ENCODE measurements at places on chromosomes 12 and 14.

- DNase-seq: no peak
These were observed 1.7 kb downstream of the NDRG2 start for GRCh38 chr14:21023174-21023573.

DNA sequence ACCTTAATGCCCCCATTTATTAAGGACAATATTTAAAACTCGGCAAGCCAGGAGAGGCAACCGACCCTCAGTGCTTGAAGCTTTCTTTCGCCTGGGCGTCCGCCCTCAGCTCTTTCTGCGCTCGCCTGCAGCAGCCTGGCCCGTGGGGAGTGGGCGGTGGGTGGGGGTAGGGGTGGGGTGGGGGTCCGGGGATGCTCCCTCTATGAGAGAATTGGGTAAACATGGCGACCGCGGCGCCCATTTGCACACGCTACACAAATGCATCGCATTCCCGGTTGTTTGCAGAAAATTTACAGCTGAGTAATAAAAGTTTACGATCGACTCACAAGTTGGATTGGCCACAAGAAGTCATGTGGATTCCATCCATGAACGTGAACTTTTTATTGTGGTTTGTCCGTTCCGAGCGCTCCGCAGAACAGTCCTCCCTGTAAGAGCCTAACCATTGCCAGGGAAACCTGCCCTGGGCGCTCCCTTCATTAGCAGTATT lies 7.7 kb downstream of the HOXC8 start:
- no peak for DNase-seq

- no peak for DNase-seq
These were observed 471.7 kb upstream of the SYT1 start for GRCh38 chr12:78392918-78393317.

DNA sequence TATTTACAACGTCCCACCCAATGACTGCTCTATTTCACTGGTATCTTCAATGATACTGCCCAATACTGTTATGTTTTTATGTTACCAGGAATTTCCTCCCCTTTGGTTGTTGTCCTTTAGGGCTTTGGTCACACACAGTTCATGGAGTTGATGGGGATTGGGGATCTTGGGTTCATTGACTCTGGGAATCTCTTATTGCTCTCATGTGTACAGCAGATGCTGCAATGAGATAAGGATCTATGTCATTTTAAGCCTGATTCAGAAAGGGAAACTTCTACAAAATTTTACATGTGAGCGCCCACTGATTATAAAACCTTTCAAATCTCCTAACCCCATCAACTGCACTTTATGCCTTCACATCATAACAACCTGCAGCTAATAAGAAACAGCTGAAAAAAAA lies 67.2 kb downstream of the FAR2 start:
- no peak for DNase-seq

DNA sequence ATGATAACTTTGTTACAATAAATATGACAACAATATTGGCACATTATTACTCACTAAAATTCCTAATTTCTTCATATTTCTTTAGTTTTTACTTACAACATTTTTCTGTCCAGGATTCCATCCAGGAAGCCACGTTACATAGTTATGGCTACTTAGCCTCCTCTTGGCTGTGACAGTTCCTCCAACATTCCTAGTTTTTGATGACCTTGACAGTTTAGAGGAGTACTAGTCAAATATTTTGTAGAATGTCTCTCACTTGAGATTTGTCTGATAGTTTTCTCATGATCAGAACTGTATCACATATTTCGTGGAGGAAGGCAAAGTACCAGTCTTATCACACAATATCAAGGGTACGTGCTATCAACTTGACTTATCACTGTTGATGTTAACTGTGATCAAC lies 29.8 kb upstream of the LIN7A start:
- DNase-seq: no peak

DNA sequence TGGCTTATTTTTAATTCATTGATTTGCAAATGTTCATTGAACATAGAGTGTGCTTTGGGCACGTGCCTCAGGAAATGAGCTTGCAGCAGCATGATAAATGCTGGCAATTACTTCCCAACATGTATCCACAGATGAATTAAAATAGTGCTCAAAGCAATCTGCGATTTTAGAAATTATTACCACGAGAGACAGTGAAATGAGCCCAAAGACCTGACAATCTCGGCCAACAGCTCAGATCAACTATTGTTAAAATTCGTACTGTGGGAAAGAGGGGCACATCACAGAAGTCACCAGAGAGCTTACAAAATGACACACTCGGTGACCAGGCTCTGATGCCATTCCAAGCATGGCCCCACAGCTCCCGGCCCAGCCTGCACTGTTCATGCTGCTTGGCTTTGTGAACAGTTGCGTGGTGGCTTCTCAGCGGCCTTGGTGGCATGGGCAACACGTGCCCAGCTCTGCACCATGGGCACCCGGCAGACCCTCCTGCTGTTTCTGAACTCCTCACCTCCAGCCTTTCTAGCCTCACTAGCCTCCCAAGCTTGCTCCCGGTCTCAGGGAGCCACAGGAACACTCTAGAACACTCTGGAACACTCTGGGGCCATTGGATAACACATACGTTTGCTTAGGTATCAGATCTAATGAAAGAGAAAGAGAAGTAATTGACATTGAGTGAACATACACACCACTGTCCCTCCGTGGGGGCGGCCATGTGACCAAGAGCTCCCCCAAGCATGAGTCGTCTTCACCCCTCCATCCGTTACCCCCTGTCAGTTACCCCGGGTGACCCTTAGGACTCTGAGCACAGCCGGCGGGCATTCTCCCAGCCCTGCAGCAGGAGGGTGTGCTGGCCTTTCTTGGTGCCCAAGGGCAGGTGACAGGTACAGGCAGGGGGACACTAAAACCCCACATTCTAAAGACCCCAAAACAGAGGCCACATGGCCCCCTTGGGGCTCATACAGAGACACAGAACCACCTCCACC lies 28.0 kb downstream of the RIMBP2 start:
- no peak for DNase-seq

- no peak for DNase-seq
These were observed 112.0 kb downstream of the ANO6 start for GRCh38 chr12:45327823-45328383.

DNA sequence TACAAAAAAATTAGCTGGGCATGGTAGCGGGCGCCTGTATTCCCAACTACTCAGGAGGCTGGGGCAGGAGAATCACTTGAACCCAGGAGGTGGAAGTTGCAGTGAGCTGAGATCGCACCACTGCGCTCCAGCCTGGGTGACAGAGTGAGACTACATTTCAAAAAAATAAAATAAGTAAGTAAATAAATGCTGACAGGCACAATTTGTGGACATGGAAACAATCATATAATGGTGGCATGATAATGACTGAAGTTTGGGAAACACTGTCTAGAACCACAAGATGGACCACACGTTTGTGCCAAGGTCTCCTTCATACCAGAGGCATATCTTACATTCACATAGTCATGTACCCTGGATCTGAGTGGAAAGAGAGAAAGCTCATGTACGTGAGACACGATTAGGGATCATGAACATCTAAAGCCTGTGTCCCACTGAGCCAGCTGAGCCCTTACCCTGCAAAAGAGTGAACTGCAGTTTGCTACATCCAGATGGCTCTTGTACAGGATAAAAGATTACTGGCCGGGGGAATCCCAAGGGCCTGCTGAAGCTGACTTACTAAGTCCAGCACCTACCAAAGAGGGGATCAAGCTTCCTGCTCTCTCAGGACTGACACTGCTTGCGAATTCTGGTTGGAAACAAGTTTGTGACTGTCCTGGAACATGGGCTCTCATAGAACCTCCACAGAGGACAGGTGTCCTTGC lies 62.9 kb downstream of the TRAFD1 start:
- DNase-seq: no peak

- no peak for DNase-seq
These were observed 375.8 kb downstream of the APAF1 start for GRCh38 chr12:99020871-99021270.

DNA sequence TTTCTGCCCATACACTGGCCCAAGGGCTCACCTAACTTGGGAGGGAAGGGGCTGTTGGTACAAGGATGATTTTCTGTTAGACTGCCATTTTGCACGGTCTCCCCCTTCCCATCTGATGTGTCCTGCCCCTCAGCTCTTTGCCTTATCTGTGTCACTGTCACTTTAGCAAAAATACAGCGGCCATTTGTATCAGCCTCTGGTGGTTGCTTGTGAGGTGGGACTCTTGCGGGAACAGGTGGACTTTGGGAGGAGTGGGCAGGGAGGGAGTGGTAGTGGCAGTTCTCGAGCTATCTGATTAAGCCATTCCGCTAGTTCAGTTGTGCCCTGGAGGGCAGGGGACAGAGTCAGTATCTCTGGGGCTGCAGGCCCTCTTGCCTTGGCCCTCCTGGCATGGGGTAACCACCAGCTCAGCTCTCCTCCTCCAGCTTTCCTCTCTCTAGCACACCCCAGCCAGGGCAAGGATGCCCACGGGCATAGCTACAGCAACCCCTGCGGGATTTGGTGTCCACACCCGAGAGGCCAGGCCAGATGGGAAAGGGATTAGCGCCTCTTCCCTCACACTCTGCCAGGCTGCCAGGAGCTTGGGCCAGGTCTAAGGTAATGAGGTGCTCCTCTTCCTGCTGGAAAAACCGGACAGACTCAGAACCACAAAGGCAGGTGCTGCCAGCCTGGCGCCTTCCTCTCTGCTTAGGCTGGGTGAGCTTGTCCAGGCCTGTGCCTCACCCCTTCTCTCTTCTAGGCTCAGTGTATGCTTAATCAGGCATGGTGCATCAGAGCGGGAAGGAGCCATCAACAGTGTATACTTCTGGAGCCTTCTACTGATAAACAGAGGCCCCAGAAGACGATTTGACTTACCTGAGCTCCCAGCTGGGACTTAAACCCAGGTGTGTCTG lies 8.7 kb downstream of the SLC48A1 start:
- DNase-seq: no peak

All from cortex of kidney (tissue), 1 donor.